ENCODE measurements at places on chromosomes 7 and 10.
A peak's percentile ranks its signal among the peaks of the same experiment; 100 is the strongest.

- DNase-seq = peak; percentile 12
Observed at GRCh38 chr7:6392712-6393666, 54.8 kb downstream of the DAGLB start.

DNA sequence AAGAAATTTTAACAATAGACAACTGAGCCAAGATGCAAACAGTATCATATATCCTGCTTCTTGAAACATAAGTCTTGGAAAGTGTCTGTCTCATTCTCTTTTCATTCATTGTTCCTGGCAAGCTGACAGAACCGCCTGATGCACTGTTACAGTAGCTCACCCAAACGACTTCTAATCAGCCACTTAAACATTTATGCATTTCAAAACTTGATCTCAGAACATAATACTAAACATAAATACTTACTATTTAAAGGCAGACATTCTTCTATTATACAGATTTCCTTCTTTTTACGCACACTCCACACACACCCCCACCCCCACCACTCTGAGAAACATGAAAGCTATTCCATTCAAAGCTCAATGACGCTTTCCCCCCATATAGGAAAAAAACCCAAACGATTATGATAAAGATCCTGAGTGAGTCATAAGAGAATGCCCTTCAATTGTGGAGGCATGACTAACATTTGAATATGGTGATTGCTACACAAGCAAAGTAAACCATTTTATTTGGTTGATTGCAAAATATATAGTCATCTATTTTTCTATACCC lies 30.5 kb downstream of the SHTN1 start:
- peak; percentile 12 for DNase-seq

GRCh38 chr10:130180416-130180815 lies 44.2 kb downstream of the GLRX3 start:
- DNase-seq = no peak

DNA sequence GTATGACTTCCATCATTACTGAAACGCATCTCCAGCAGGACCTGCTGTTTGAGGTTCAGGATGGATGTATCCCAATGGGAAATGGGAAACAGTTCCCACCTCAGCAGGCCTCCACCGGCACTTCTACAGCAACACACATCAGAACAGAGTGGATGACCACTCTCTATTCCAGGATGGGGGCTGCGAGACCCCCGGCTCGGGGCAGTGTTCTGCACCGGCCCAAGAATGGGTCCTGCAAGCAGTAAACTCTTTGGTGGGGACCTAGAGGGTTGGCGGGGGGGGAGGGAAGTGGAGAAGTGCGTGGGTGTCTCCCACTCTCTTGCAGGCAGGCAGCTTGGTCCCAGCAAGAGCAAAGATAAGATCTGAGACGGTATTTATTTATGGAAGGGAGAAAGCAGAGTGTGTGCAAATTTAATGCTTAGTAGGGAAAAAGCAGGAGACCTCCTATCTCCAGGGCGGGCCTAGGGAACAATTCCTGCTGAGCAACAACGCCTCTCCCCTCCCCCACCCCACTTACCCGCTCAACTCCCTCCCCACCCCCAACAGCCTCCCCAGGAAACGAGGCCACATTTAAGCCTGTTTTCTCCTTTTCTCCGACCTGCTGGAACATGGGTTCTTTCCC lies 4.0 kb downstream of the SFMBT2 start:
- no peak for DNase-seq

- no peak for DNase-seq
Observed at GRCh38 chr7:66205741-66206090, 582 bp downstream of the TPST1 start.

- DNase-seq = no peak
Observed at GRCh38 chr7:153382641-153383101, 623.1 kb downstream of the ACTR3B start.

DNA sequence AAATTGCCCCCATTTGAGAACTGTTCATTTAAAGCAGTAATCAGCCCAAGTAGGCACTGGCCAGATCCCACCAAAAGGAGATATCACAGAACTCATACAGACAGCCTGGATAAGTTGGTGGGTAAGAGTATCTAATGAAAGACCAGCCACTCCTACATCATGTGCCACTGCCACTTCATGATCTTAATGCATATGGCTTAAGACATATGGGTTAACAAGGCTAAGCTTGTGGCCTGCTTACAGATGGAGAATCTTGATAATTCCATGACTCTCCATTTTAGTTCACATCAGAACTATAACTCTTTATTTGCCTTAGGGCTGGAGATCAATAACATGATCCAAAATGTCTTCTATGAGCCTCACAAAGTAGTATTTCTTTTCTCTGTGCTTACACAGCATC lies 6.8 kb upstream of the IFIT1B start:
- no peak for DNase-seq

DNA sequence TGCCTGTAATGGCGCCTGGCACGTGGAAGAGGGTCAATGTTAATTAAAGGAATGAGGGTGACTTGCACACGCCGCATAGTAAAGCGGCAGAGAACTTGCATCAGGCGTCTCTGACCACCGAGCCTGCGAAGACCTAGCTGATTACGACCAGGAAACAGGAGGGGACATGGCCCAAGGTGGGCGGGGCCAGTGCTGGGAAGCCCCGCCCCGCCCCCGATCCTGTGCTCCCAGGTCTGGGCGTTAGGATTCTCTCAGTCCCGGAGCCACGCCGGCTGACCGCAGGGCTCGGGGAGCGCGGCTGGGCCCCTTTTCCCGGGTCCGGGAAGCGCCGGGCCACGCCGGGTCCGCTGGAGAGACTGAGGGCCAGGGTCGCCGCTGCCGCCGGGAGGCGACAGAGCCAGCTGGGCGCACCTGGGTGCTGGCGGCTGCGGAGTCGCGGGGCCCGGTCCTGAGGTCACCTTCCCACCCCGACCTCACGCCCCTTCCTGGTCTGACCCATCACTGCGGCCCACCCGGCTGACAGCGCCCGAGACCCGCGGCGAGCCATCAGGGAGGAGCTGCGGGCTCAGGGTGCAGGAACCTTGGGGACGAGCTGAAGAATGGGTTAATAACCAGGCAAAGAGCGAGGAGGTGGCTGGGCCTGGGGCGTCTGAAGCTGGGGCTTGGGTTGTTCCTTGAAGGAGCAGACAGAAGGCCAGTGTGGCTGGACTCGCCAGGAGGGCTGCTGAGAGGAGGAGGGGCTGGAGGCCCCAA lies 23.0 kb upstream of the GRID1 start:
- DNase-seq = no peak

- DNase-seq = peak; percentile 19
Observed at GRCh38 chr10:88042160-88043100, 179.0 kb downstream of the PTEN start.

DNA sequence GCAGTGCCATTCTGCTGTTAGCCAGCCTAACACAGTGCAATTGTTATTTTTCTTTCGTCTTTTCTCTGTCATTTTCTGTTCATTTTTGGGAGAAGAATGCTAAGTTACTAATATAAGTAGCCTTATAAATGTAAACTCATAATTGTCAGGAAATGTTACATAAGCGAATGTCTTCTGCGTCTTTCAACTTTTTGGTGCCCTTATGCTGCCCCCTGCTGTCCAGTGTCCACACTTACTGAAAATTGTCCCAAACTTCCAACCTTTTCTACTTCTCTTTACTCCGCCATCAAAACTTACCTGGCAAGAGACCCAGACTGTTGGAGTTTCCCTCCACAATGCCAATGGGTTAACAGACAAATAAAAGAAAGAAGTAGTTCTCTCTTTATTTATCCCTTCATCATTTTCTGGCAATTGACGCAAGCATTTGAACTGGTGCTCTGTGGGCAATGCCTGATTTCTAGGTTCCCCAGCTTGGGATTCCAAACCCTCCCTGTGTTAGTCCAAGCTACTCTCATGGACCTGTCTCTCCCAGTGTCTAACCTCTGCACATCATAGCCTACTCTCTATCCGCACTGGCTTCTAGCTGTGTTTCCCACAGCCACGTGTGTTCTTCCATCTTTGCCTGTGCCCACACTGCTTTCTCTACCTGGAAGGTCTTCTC lies 21.0 kb upstream of the EPC1 start:
- no peak for DNase-seq

- no peak for DNase-seq
Observed at GRCh38 chr7:75985518-75986146, 8.8 kb downstream of the TMEM120A start.

DNA sequence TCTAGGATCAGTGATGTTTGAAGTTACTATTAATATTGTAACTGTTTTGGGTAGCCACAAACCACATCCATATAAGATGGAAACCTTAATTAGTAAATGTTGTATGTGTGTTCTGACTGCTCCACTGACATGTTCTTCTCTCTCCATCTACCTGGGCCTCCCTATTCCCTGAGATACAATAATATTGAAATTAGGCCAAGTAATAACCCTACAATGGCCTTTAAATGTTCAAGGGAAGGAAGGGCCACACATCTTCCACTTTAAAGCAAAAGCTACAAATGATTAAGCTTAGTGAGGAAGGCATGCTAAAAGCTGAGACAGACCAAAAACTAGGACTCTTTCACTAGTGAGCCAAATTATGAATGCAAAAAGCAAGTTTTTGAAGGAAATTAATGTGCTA lies 176.4 kb upstream of the ANK3 start:
- DNase-seq = no peak

GRCh38 chr7:4837803-4838625 lies 23.8 kb downstream of the PAPOLB start:
- no peak for DNase-seq

GRCh38 chr7:64775289-64775688 lies 18.9 kb upstream of the ZNF138 start:
- DNase-seq = no peak

- no peak for DNase-seq
Observed at GRCh38 chr10:8712656-8713055, 658.2 kb downstream of the GATA3 start.

DNA sequence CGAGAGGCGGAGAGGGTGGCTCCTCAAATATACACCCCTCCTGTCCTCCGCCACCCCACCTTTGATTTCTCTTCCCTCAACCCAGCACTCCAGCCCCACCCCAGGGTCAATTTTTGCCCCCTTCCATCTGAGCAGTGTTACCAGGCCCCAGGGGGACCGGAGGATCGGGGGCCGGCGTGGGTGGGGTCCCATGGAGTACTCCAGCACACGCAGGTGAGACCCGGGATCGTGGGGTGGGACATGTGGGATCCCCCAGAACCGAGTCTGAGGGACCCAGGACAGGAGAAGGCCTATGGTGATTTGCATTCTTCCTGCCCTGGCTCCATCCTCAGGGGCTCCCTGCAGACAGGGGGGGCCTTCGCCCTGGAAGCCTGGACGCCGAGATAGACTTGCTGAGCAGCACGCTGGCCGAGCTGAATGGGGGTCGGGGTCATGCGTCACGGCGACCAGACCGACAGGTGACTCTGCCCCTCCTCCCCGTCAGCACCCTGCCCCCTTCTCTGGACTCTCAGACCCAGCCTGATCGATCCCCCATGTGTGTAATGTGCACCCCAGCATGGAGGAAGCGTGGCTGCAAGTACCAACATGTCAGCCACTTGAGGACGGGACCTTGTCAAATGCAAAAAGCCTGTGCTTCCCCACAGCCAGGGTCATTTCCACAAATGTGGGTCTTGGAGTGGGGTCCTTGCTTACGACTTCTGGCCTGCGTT lies 744 bp downstream of the TRIP6 start:
- DNase-seq = peak; percentile 58

- DNase-seq = no peak
Observed at GRCh38 chr7:91767820-91768219, 112.7 kb downstream of the MTERF1 start.

GRCh38 chr10:4825868-4826791 lies at the start of gene AKR1E2:
AKR1E2 (plus strand) TSS chr10:4826207; CDS start chr10:4826325, 118 bp downstream.
- DNase-seq = no peak

DNA sequence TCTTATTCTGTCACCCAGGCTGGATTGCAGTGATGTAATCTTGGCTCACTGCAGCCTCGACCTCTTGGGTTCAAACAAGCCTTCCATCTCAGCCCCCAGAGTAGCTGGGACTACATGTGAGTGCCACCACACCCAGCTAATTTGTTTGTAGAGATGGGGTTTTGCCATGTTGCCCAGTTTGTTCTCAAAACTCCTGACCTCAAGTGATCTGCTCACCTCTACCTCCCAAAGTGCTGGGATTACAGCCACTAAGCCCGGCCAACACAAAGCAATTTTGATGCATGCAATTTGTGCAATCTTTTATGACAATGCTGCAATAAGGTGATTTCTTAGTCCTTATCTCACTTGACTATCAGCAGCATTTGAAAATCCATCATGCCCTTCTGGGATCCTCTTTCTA lies 333.1 kb downstream of the FRMD4A start:
- no peak for DNase-seq

GRCh38 chr7:75575488-75576121 lies 83.5 kb downstream of the SPDYE5 start:
- no peak for DNase-seq

DNA sequence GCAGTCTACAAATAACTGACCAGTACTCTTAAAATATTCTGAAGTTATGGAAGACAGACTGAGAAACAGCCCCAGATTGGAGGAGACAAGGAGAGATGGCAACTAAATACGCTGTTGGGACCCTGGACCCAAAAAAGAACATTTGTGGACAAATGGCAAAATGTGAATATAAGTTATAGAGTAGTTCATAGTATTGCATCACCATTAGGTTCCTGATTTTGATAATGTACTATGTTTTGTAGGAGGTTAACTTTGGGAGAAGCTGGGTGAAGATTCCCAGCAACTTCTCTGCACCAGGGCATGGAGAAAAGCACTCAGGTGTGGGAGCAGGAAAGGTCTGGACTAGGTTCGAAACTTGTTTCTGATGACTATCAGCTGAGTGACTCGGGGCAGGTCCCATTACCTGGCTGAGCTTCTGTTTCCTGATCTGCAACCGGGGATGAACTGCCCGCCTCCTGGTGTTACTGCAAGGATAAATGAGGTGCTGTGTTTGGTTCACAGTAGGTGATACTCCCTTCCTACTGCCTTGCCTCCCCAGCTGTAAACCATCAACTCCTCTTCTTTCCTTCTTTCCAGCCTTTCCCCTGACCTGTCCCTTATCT lies 48.2 kb downstream of the EEPD1 start:
- no peak for DNase-seq

DNA sequence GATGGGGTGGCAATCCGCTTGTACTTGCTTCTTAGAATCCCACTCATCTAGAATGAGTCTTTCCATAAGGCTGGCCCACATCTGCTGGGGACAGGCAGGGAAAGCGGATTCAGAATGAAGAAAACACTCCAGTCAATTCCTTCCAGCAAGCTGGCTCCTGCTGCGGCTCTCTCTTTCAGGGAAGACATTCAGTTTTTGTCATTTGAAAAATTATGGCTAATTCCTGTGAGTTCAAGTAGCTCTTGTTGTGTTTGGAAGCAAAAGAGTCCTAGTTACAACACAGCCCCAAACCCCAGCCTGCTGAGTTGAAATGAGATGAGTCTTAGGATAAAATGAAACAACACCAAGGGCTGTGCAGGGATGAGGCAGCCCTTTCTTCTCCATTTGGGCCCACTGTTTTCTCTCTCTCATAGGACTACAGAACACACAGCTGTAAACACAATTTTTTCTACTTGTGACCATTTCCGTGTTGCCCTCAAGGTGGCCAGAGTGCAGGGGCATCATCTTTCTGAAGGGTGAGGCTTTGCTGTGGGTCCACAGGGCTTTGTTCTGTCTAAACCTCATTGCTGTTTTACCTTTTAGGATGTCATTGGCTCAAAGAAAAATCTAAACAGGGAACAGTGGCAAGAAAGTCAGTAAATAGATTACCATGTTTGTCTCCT lies 90.8 kb upstream of the EEPD1 start:
- DNase-seq = no peak

Measured in DMS79 treated with DMSO at 0.1 percent for 48 hours (cell line).